ENCODE measurements at places on chromosomes 1 and 21.

DNA sequence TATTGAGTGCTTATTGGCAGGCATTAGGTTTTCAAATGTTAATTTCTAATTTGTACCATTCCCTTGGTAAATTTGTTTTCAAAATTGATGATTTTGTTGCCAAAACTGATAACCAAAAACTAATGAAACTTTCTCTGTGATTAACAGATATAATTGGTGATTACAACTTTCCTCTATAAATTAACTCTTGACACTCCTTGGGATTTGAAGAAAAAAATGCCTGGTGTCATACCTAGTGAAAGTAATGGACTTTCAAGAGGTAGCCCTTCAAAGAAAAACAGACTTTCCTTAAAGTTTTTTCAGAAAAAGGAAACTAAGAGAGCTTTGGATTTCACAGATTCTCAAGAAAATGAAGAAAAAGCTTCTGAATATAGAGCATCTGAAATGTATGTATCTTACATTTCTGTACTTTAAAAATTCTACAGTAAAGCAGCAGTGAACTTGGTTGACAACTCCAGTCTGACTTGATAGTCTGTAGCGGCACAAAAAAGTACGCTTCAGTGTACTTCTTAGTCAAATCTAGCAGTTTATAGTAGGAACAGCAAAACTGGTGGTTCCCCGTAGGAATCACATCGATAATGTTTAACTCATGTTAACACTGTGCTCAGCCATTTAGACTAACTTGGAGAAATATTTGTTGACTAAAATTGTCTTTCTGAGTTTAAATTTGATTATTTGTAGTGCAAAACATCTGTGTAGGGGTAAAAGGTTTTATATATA is 3.0 kb downstream of the USP1 start:
- DNase-seq: no peak

GRCh38 chr21:41399246-41399800 is 26.7 kb upstream of the MX1 start:
- DNase-seq: no peak

DNA sequence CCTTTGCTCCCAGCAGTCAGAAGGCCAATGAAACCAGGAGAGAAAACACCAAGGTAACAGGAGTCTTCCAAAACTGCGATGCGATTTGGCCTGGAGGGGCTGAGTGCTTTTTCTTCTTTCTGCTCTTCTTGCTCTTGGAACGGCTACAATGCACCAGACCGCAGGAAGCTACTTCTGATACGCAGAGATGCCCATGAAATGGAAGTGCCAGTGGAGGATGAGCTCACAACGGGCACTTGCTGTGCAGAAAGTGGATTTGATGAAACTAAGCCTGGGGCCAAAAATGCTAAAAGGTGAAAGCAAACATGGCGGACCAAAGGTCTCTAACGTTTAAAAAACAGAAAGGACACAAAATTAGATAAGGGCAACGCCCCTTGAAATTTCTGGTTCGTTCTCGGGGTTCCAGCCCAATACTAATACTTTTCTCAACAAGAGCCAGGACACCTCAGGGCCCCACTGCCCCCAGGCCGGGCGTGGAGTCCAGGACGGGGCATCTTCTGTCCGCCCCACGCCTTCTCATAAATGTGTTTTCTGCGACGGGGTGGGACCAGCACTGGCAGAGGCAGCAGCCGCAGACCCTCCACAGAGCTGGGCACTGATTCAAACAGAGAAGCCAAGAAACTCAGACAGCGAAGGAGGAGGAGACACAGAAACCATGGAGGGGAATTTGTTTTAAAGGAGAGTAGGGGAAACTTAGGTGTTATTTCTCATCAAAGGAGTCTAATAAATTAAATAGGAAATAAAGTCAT is 101.3 kb downstream of the CRYAA start:
- DNase-seq: no peak

DNA sequence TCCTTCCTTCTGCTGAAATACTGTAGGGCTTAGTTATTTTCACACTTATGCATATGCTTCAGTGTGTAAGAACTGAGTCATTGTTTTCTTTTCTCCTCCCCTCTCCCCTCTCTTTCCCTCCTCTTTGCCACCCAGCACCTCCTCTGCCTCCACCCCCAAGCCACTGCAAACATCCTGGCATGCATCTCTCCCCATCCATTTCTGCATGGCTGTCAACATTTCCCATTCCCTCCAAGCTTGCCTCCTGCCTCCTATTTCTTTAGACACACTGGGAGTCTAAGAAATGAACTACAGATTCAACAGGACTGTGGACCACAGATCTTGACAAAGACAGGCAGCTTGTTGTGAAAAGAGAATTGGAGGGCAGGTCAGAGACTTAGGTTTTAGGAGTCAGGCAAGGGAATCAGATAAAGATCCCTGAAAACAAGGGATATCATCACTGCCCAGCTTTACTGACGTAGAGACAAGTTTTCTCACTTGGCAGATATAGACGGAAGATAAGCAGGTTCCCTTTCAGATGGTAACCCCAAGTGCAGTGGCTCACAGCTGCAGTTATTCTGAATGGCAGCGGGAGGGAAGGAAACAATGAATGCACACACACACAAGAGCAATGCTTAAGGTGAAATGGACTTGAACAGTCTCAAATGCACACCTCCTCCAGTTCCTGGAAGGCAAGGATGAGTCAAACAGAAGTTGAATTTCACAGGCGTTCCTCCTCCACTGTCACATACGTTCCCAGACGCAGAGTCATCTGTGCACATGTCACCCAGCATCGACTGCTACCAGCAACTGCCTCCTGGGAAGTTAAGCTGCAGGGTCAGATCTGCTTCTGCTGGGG is 56.1 kb downstream of the HIVEP3 start:
- peak; percentile 44 for DNase-seq

GRCh38 chr1:225990705-225991464 is 8.3 kb downstream of the SDE2 start:
- no peak for DNase-seq

- no peak for DNase-seq
These were observed 15.1 kb downstream of the PRMT2 start for GRCh38 chr21:46650476-46651098.

- DNase-seq: no peak
These were observed 15.5 kb upstream of the MIIP start for GRCh38 chr1:12003762-12004161.

DNA sequence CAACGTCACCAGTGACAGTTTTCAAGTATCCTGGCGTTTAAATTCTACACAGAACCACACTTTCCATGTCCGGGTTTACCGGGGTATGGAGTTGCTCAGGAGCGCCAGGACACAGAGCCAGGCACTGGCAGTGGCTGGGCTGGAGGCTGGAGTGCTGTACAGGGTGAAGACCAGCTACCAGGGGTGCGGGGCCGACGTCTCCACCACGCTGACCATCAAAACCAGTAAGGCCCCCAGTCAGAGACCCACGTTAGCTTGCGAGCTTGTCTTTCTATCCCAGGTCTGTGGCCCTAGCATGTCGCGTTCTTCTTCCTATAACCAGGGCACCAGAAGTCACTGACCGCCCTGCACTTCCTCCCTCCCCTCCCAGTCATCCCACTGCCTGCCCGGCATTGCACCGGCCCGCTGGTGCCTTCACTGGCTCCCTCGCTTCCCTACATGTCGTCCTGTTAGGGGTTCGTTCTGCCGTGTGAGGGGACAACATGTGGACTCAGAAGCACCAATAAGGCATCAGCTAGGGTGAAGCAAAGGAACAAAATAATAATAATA is 27.9 kb downstream of the UMODL1 start:
- no peak for DNase-seq

DNA sequence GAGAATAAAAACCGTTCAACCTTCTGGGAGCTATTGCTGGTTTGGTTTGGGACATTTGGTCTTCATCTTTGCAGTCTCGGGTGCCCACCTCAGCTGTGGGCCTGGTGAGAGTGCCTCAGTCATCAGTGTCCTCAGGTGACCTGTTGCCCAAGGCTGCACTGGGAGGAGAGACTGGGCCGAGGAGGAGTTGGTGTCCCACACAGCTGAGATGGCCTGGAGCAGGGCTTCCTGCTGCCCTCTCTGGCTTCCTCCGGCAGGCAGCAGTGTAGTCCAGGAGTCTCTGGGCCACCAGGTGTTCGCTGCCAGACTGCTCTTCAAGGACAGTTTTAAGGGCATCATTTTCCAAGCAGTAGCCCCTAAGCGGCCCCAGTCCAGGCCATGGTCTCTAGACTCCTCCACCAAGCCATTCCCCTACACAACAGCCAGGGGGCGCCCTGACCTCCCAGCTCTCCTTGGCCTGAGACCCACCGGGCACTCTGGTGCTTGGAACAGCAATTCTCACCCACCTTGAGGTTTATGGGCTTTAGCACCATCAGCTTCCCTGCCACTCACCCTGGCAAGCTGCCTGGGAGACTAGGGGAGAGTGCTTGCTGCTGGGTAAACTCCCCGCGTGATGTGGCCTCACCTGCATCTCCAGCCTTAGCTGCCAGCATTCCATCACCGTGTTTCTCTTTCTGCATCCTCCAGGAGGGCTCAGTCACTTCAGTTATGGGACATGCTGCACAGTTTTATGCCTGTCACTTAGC is 9.1 kb upstream of the SYTL1 start:
- DNase-seq: no peak

DNA sequence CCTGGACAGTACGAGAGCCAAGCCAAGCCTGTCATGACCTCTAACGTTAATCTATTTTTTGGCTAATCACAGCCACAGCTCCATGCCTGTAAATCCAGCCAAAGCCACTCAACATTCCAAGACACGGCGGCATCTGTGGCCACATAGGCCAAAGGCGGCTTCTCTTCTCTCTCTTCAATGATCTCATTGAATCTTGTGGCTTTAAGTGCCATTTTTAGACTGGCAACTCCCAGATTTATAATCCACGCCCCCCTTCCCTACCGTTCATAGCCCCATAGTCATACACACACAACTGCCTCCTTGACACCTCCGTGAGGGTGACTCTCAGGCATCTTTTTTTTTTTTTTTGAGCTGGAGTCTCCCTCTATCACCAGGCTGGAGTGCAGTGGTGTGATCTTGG is 5.7 kb upstream of the SELENON start:
- no peak for DNase-seq

DNA sequence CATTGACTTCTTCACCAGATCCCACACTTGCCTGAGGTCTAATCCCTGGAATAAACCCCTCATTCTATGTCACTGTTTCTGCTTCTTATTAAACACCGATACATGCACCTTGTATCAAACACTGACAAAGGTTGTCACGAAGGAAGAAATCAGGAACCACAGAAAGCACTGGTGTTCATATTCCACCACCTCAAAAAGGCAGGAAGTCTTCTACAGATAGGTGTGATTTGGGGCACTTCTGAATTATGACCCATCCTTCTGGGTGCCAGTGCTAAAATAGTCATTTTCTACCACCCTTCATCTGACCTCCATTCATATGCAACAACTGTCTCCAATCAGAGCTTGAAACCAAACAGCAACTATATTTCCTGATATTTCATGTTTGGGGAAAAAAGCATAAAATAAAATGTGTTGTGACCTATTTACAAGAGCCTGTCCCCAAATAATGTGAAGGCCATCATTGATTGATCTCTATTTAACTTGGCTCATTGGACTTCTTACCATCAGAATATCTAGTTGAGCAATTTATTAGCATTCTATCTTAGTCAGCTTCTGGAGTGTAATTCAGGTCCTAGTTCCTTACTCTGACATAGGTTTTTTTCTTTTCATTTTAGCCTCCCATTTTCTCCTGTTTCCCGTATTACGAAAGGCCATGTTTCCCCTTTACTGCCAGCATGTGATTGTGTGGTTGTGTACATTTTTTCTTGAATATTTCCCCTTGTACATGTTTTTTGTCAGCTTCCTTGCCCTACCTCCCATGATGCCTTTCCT is 43.1 kb downstream of the DUSP10 start:
- DNase-seq: no peak

DNA sequence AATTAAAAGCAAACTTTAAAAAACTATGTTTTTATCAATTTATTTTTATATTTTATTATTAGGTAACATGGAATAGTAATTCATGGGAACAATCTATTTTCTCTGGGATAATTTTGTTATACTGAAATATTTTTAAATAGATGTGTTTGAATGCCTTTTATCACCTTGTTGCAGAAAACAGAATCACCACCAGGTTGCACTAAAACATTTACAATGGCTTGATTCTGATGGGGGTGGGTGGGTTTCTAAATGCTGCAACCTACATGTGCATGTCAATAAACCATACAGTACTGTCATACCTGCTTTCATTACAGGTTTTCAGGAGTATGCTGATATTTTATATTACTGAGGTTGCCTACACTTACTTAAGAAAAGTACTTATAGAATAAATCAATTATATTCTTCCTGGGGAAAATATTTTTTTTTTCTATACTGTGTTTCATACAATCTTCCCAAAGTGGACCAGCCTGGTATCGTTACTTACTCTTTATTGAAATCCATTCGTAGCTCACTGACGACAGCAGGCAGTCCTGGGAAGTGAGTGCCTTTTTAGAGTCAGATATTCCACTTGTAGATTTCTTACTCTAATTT is 132.8 kb downstream of the PTPRC start:
- DNase-seq: no peak

GRCh38 chr1:38589036-38589435 is 270.5 kb downstream of the RRAGC start:
- no peak for DNase-seq

Data from activated CD8-positive, alpha-beta memory T cell treated with anti-CD3 and anti-CD28 coated beads for 48 hours (primary cell).